ENCODE measurements at places on chromosomes 13 and 19.

DNA sequence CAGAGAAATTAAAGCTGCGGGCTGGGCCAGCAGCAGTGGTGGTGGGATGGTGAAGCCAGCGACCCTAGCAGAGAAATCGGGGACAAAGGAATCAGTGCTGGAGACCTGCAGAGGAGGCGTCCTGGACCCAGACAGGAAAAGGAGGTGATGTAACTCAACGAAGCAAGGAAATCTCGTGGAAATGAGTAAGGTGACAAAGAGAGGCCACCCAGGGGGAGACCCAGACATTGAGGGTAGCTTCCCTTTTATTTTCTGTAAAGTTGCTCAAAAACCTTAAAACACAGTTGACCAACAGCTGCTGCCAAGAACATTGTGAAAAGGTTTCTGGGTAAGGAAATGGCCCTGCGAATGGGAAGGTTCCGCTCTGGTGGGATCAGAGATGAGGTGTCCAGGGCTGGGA is 13.3 kb upstream of the RETN start:
- DNase-seq = no peak

DNA sequence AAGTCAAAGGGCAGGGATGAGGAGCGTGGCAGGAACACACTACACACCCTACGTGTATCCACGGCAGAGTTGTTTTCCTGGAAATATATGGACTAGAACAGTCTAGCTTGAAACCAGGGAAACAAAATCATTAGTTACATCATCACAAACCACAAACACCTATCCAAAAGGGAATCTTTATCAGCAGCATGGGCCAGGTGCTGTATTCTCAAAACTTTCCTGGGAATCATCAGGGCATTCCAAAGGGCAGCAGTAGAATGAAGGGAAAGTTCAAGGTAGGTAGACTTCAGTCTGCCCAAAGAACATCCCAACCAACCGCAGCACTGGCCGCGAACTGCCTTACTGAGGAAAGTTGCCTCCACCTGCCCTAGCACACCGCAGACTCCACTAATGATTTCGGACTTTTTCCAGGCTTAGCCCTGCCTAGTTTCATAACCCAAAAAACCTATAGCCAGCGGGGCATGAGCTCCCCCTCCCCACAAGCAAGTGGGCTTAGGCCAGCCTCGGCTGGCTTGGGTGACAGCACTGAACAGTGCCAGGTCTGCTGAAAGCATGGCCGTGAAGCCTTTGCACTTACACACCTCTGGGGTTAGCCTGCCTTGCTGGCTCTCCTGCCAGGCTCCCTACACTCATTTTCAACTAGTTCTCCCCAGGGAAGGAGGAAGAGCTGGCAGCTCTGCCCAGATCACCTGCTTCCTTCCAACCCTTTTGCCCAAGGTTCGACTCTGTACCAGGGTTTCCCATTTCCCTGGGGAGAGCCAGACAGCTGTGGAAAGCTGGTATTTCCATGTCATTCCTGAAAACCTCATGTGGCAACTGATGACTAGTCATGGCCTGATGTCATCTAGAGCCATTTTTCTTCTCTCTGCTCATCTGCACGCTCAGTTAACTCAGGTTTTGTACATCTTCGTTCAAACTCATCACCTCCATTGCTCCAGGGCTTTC is 77.3 kb upstream of the UBAC2 start:
- no peak for DNase-seq

- DNase-seq = no peak
Measured at GRCh38 chr19:39407660-39408391, 1.2 kb downstream of the ZFP36 start.

- DNase-seq = peak; percentile 76
Measured at GRCh38 chr19:39328046-39328705, 7.5 kb upstream of the LRFN1 start.

DNA sequence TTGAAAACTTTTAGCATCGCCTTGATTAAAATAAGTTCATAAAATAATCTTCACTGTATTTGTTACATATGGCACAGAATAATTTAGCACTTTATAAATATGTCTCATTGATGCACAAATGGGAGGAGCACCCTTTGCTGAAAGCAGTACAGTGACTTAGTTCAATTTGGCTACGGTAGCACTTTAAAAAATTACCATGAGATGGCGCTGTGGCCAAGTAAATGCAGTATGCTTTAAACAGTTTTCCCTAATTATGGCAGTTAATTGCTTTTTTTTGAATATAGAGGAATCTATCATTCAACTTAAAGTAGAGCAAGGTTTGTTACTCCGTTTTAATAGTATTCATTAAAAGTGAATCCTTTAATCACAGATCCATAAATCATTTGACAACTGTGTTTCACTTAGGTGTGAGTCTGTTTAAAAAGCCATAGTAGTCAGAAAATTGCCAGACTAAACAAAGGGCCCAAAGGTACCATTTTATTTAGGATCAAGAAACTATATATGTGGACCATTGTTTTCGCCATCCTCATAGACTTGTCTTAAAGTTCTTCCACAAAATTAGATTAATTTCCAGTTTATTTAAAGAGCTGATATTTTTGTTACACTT is 34.7 kb upstream of the ESD start:
- peak; percentile 3 for DNase-seq

DNA sequence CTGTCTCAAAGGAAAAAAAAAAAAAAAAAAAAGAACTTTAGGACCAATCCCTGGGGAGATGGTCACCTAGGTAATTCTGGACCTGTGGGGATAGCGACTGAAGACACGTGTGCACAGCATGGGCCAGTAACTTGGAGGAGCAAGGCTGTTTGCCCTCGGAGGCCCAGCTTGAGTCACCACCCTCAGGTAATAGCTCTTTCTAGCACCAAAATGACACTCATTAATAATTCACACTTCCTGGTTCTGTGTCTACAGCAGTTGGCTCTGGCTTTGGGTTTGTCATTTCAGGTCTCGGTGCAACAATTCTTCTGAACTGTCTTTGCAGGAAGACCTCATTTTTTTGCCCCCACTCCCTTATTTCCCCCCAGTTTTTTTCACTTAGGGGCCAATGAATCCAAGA is 3.9 kb upstream of the ATP11A start:
- DNase-seq = no peak

- DNase-seq = no peak
Measured at GRCh38 chr19:7450243-7451223, 38.3 kb downstream of the PEX11G start.

DNA sequence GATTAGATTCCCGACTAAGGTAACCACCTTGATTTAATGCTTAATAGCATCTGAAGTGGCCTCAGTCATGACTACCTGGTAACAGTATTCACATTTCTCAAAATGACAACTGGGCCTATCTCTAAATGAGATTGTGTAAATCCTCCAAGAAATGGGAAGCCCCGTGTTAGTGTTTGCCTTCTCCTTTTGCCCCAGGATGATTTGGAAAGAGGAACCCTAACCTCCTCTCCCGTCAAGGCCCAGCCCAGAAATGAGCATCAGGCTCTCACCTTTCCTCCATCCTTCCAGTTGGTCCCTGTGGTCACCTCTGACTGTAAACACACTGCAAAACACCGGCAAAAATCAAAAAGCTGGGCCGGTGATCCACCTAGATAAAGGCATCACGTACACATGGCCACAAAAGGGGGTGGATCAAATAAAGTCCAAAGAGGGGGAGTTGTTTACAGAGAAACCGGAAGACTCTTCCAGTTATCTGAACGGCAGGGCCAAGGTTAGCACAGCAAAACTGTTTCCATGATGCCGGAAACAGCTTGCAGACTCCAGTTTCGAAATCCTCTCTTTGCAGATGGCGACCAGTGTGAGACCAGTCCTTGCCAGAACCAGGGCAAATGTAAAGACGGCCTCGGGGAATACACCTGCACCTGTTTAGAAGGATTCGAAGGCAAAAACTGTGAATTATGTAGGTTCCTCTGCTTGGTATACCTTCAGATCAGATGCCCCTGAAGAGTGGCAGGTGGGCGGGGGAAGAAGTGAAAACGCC is 16.4 kb downstream of the F10 start:
- no peak for DNase-seq

DNA sequence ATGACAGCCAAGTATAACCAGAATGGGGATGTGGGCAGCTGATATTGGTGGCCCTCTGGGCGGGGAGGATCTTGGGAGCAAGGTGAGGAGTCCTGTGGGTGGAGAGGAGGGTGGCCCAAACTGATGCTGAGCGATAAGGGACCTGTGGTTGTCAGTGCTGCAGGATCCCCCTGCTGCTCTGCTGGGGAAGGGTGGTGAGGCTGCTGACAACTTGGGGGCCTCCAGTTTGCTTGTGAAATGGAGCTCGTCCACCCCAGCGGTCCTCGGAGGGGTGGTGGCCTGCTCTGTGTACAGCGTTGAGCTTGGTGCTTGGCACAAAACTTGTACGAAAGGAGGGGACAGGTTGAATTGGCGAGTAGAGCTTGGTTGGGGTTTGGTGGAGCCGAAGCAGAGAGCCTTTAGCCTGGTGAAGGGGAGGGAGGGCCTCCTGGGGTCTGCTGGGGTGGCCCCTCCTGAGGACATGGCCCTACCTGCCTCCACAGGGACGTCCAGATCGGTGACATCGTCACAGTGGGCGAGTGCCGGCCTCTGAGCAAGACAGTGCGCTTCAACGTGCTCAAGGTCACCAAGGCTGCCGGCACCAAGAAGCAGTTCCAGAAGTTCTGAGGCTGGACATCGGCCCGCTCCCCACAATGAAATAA is 2.9 kb downstream of the RPS11 start:
- no peak for DNase-seq

- DNase-seq = no peak
Measured at GRCh38 chr13:99686157-99686572, 184.9 kb downstream of the TM9SF2 start.

- no peak for DNase-seq
Measured at GRCh38 chr19:28715157-28715556, 497.8 kb downstream of the UQCRFS1 start.

DNA sequence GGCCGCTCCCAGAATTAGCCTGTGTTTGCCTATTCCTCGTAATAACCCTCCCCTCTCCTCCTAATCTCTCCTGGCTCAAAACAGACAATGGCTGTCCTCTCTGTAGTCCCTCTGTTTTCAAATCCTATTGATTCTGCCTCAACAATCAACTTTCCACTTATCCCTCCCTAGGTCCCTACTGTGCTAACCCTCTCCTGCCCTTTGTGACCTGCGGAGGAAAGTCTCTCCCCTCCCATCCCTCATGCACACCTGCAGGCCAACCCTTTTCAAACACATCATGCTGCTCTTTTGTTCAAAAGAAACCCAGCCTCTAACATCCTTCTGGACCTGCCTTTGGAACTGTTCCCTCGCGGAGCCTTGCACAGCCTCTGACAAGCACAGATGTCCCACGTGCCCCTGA is 37.3 kb downstream of the CILP2 start:
- no peak for DNase-seq

- no peak for DNase-seq
Measured at GRCh38 chr19:40266912-40267600, 18.1 kb downstream of the AKT2 start.

All from stimulated activated CD4-positive, alpha-beta T cell treated with anti-CD3 and anti-CD28 coated beads, Interleukin-1b, Interleukin-23, amount 100 ng/mL, for 48 hours (primary cell).